ENCODE measurements at places on chromosomes 6 and 20. TPM values are rescaled to one million over a fixed set of nuclear protein-coding genes. Genes with fewer than 3 reads are reported as not detected.

GRCh38 chr6:10014557-10014956 is 400.3 kb downstream of the TFAP2A start:
- DNase-seq: peak; percentile 63

- peak; percentile 60 for DNase-seq
Measured at GRCh38 chr6:157984686-157985225, 3.1 kb downstream of the SYNJ2 start.

The ZNF391 gene
- total RNA-seq: 0.74 TPM

- no peak for DNase-seq
Measured at GRCh38 chr20:41065716-41066115, 37.1 kb downstream of the TOP1 start.

DNA sequence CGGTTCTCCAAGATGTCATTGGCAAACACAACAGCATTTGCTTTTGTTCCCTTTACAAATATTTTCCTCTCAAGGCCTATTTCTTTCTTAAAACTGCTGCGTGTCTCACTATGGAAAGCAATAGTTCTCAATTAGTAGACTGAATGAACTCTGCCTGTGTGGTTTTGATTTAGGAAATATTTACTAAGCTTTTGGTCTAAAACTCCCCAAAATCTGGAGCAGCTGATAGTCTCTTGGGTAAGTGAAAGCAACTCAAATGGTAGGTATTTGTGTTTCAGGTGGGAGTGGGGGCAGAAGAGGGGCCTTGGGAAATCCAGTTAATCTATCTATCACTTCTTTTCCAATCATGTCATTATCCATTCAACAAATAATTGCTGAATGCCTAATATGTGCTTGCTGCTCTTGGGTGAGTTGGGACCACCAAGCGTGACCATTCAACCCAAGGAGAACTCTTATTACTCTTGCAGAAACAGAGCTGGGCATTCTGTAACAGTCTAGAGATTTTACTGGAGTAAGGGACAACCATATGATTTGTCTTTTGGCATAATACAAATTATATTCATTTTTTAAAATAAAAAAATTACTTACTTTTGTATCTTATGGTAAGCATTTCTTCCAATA is 33.2 kb upstream of the ADTRP start:
- DNase-seq: no peak

- peak; percentile 69 for DNase-seq
Measured at GRCh38 chr20:50055524-50056083, 57.3 kb downstream of the UBE2V1 start.

- DNase-seq: no peak
Measured at GRCh38 chr6:136677822-136678221, 114.5 kb downstream of the MAP3K5 start.

- DNase-seq: no peak
Measured at GRCh38 chr20:42441196-42441863, 748.4 kb downstream of the PTPRT start.

GRCh38 chr6:39876826-39877225 is 57.4 kb downstream of the MOCS1 start:
- DNase-seq: no peak

DNA sequence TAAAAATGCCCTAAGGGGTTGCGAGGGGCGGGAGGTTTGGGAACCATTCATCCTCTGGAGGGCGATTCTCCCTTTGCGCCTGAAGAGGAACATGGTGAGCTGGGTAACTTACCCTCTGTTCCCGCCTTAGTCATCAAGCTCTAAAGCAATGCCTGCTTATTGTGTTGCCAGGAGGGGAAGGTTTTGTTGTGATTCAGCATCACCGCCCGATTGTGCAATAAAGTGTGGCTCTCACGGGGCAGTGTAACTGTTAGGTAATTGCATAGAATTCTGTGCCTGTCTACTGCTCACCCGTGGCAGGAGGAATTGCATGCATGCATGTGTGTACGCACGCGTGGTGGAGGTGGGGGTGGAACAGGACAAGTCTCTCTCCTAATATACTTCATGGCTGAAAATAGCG is 95.5 kb upstream of the AGPAT4 start:
- DNase-seq: peak; percentile 94

- no peak for DNase-seq
Measured at GRCh38 chr6:151191527-151191926, 48.2 kb upstream of the AKAP12 start.

The ERVFRD-1 gene
- not detected for total RNA-seq

DNA sequence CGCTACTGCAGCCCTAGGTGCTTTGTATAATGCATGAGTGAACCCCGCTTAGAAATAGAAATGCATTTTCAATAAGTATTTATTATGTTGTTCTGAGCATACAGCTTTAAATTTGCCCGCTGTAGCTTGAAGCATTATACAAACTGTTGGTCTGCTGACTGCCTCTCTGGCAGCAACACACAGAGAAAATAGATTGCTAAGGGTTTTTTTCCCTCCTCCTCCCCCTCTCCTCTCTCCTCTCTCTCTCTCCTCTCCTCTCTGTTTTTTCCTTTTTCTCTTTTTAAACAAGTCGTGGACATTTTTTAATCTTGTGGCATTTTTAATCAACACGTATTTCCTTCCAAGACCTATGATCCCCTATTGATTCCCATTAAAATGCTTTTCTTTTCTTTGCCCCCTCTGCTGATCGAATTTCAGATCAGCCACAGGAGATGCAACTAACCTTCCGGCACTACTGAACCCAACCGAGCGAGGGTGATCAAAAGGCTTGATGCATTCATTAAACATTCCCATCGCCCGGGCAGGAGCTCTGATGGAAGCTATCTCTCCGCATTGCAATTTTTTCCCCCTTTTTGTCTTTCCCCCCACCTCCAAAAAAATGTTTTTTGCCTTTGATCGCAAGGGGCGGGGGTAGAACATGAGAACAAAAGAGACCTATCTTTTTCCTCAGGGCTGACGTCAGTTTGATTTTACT is 90.7 kb upstream of the ARID1B start:
- peak; percentile 79 for DNase-seq

DNA sequence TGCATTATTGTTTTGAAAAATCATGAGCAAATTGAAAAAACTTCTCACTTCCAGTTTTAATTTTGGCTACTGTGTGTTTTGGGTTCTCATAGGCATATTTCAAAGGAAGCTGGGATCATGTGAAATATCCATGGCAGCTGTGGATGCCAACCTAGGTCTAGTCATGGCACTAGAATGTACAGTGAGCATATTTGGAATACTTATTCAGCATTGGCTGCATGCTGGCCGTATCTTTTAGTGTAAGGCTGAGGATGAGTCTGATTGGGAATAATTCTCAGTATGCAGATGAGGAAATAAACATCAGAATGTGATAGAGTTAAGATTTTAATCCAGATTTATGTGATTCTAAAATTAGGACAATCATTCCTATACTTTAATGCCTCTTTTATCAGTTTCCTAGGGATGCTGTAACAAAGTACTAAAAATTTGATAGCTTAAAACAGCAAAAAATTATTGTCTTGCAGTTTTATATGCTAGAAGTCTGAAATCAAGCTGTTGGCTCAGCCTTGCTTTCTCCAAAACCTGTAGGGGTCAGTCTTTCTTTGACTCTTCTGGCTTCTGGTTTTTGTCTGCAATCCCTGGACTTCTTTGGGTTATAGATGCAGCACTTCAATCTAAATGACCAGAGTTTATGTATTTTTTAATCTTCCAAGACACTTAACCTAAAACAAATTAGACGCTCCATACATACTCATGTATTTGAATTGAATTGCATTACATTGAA is 37.7 kb upstream of the DEFB112 start:
- peak; percentile 5 for DNase-seq

The SAMD3 gene
- total RNA-seq: not detected

The CCDC170 gene
- total RNA-seq: not detected

The MCCD1 gene
- total RNA-seq: not detected

The LPIN3 gene
- not detected for total RNA-seq

DNA sequence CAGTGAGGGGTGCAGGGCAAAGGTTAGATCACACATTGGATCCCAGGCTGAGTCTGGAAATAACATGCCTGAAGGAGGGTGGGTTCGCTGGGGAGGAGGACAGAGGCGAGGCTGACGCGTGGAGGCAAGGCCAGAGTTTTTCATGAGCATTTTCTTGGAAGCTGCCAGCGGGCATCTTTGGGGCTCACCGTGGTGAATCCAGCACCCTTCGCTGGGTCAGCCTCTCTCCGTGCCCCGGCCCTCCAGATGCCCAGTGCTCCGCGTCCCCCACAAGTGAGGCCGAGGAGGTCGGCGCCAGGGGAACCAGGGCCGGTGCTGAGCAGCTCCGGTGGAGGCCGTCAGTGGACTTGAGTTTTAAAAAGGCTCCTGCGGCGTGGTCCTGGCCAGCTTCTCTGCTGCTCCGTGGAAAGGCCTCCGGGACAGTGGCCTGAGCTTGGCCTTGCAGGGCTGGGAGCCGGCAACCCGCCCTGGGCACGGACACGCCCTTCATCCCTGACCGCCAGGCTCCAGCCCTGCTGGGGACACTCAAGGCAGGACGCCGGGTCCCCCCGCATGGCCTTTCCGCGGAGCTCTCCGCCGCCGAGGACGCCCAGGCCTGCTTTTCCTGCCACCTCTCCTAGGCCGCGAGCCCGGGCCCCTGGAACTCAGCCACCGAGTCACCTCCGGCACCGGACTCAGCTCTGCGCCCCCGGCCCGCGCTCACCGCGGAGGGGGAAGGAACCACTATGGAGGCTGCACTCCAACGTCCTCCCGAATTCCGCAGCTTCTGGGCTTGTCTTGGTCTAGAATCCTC is 114.3 kb downstream of the THBS2 start:
- DNase-seq: no peak

The SYCP2 gene
- 1.7 TPM for total RNA-seq

The CTAGE9 gene
- not detected for total RNA-seq

DNA sequence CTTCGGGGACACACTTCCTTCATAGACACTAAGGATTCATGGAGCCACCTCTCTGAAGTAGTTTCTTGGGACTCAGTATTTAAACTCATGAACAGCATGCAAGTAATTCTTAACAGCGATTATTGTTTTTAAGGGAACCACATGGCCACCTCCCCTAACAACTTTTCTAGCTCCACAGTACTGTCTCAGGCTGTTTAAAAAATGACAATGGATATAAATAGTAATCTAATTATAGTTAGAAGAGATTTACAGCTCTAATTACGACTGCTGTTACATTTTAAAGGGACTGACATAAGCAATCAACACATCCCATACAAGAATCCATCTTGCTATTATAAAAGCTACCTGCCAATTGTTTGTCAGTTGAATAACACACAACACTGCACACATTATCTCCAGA is 72.1 kb upstream of the HDGFL1 start:
- DNase-seq: no peak

DNA sequence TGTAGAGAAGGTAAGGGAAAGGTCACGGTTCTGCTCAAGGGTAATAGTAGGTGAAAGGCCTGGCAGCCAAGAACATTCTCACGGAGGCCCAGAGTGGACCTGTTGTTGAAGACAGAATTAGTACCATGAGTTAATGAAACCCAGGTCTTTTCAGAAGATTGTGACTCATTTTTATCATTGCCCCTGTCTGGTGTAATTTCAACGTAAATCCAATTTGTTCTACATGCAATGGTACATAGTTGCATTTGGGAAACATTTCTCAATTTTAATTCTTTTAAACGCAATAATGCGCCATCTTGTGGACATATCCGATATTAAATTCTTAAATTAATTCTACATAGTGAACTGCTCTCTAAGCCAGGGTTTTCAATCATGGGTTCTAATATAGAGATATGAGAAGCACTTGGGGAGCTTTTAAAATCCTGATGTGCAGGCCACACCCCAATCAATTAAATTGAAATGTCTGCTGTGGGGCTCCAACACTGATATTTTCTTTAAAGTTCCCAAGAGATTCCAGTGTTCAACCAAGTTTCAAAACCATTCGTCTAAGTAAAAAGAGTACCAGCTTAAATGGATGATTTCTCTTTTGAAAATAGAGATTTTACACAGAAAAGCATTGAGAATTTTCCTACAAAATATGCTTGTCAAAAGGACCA is 257.4 kb downstream of the PLCB1 start:
- peak; percentile 3 for DNase-seq

DNA sequence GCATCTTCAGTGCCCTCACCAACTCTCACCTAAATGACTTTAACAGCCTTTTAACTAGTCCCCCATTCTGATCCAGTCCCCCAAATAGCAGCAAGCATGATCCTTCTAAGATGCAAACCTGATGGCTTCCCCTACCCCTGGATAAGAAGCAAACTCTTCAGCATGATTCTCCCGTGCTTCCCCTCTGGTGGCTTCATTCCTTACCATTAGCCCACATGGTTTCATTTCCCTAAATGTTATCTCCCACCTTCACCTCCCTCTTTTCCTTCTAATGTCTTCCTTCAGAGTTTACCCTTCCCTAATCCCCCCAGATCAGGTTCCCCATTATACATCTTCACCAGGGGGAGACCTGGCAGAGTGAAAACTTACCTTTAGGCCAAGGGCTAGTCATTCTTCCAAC is 4.0 kb upstream of the RAB5IF start:
- DNase-seq: no peak

DNA sequence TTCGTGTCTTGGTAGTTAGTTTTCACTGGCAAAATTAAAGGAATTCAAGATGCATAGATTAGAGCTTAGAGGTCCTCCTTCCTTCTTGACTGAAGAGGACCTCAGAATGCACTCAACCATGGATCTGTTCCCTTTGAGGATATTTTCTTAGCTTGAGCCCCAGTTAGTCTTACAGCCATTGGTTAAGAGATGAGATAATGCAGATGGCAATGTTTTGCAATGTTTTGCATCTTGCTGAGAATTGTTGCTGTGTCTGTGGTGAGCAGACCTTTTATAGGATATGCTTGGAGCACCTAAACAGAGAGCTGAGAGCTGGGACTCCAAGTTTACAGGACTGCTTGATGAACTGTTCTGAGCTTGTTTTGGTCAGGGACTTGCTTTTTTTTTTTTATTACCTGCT is 107.5 kb downstream of the TMEM170B start:
- DNase-seq: no peak

The SNAP91 gene
- 0.65 TPM for total RNA-seq

The GRM1 gene
- not detected for total RNA-seq

The MROH8 gene
- total RNA-seq: 0.11 TPM

- DNase-seq: no peak
Measured at GRCh38 chr6:106677282-106677681, 47.9 kb downstream of the QRSL1 start.

The LST1 gene
- total RNA-seq: 0.09 TPM

The LAMA2 gene
- total RNA-seq: 0.65 TPM

The PPP1R16B gene
- total RNA-seq: under 0.01 TPM

GRCh38 chr20:15139522-15139921 is 802.1 kb upstream of the FLRT3 start:
- DNase-seq: no peak

Data from Daoy (cell line).